ENCODE measurements at places on chromosomes 4 and X.
A peak's percentile ranks its signal among the peaks of the same experiment; 100 is the strongest.

- DNase-seq, result no peak
These were observed 121.9 kb downstream of the DKK2 start for GRCh38 chr4:106914223-106914622.

DNA sequence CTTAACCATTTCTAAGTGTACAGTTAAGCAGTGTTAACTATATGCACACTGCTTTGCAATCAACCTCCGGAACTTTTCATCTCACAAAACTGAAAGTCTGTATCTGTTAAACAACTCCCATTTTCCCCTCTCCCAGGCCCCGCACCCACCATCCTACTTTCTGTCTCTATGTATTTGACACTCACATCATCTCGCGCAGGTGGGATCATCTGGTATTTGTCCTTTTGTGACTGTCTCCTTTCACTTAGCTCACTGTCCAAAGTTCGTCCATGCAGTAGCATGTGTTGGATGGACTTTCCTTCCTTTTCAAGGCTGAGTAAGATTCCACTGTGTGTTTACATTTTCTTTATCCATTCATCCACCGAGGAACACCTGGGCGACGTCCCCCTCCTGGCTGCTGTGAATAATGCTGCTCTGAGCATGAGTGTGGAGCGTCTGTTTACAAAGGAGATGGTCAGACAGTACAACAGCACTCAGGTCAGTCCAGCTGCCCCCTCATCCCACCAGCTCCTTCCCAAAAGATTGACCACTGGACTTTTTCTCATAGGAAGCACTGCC is 39.8 kb downstream of the DCTD start:
- no peak for DNase-seq

- no peak for DNase-seq
These were observed 96.4 kb downstream of the POLA1 start for GRCh38 chrX:24790166-24790565.

DNA sequence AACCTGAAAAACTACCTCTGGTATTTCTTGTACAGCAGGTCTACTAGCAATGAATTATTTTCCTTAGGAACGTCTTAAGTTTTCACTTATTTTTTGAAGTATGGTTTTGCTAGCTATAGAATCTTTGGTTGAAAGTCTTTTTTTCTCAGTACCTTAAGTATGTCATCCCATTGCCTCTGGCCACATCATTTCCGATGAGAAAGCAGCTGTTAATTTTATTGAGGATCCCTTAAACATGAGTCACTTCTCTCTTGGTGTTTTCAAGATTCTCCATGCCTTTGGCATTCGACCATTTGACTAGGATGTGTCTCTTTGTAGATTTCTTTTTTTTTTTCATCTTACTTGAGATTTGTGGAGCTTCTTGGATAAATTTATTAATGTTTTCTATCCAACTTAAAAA is 803.8 kb upstream of the AMOT start:
- DNase-seq, result no peak

GRCh38 chr4:148779771-148780170 is 337.6 kb upstream of the NR3C2 start:
- DNase-seq, result no peak

- no peak for DNase-seq
These were observed 121.5 kb downstream of the PPEF1 start for GRCh38 chrX:18828832-18829404.

- no peak for DNase-seq
These were observed 7.3 kb downstream of the TMEM154 start for GRCh38 chr4:152672206-152673092.

- no peak for DNase-seq
These were observed 25.6 kb downstream of the UCHL1 start for GRCh38 chr4:41282366-41282765.

DNA sequence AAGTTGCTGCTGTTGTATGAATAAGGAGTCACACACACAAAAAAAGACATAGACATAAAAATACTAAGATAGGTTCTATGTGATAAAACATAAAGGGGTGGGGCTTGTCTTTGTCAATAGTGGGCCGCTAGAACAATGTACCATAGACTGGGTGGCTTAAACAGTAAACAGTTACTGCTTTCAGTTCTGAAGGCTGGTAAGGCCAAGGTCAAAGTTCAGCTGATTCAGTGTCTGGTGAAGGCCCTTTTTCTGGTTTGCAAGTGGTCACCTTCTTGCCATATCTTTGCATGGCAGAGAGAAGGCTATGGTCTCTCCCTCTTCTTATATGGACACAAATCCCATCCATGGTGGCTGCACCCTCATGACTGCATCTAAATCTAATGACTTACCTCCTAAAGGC is 1980.7 kb downstream of the PCDH7 start:
- no peak for DNase-seq

- DNase-seq, result no peak
These were observed 911.7 kb upstream of the NDST4 start for GRCh38 chr4:116024954-116025708.

- DNase-seq, result peak; percentile 60
These were observed 56.7 kb downstream of the TSPAN5 start for GRCh38 chr4:98601708-98602107.

DNA sequence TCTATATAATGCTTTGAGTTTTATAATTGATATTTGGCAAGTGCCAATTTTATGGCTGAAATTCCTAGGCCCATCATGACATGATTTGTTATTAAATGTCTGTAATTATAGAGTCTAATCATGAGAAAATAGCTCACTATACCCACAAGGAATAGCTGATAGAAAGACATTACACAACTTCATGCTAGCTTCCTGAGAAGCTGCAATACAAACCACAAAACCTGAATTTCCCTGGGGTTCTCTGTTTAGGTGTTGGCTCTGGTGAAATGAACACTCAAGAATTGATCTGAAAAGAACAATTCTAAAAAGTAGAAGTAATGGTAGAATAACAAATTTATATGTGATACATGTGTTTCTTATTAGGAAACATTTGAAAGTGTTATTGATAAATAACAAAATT is 169.6 kb downstream of the GASK1B start:
- DNase-seq, result no peak

GRCh38 chr4:155914782-155915181 is 11.3 kb downstream of the TDO2 start:
- no peak for DNase-seq

DNA sequence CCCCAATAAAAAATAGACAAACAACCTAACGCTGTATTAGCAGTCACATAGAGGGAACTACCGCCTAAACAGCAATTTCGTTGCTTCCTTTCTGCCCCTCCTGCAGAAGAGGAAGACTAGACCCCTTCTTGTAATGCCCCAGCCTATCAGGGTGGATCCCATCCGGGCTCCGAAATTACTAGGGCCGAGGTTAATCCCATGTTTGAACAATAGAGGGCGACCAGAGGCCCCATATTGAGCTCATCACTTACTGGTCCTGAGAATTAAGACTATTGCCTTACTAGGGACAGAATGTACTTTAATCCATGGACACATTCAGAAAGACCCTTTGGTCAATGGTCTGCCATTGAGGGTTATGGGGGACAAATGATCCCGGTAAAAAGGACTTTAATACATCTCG is 11.8 kb upstream of the ZNF630 start:
- peak; percentile 25 for DNase-seq

- no peak for DNase-seq
These were observed 1.1 kb downstream of the SOWAHB start for GRCh38 chr4:76896614-76897535.

- no peak for DNase-seq
These were observed 514.1 kb downstream of the IL15 start for GRCh38 chr4:142150483-142150882.

DNA sequence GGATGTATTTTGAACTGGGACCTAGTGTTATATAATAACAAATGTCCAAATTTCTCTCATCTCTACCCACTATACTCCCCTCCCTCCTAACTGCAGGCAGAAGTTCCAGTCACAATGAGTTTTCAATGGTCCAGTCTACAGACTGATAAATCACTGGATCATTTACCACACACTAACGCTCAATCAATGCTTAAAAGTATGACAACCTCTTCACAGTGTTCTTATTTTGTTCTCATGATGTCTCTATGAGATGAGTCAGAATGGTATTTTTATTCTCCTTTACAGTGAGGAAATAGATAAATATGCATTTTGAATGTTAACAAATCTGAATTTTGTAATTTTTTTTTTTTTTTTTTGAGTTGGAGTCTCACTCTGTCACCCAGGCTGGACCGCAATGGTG is 83.7 kb upstream of the ETNPPL start:
- no peak for DNase-seq

- DNase-seq, result no peak
These were observed 295.9 kb downstream of the SMARCA1 start for GRCh38 chrX:129227366-129227765.

DNA sequence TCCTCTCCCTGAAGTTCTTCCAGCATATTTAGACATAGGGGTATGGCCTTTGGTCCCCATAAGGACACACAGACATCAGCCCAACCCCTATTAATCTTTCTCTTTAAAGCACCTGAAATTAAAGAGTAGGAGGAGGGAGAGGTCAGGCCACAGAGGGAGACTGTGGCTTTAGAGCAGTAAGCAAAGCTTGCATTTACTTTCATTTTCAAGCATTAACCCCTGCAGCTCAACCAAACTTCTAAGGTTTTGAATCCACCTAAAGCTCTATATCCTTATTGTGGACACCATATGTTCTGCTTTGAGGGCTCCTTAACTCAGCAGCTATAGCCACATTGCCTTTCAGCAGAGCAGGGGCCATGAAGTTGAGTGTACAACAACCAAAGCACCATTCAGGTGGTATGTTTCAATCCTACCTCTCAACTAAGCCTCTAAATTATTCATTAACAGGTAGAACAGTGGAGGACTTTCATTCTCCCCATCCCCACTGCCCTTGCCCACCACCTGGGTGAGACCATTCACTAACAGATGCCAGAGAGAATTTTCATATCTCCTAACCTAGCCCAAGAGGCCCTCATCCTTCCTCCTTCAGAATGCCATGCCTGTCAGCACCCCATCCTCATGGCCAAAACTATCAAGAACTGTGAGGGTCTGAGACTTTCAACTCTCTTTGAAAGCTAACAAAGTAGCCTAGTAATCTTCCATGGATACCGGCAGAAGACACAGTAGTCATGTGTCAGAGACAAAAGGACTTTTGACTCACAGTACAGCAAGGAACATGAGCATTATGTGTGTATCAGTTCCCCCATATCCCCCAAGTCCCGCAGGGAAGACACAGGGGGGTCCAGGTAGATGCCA is 20.8 kb downstream of the LIN54 start:
- DNase-seq, result no peak

DNA sequence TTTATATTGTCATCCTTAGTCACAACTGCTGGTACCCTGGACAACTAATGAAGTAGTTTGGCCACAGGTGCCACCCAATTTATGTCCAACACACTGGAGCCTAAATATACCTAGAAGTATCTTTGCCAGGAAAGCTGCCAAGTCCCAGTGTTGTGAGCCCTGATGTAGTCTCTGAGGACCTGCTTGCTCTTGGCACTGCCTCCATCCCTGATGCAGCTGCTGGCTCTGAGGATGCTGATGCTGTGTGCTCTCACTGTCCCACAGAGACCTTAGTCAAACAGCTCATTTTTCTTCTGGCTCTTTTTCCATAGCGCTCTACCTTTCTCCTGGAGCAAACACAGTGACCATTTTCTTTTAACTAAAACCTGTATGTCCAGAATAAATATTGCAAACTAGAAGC is 1535.4 kb upstream of the ADGRL3 start:
- DNase-seq, result no peak

DNA sequence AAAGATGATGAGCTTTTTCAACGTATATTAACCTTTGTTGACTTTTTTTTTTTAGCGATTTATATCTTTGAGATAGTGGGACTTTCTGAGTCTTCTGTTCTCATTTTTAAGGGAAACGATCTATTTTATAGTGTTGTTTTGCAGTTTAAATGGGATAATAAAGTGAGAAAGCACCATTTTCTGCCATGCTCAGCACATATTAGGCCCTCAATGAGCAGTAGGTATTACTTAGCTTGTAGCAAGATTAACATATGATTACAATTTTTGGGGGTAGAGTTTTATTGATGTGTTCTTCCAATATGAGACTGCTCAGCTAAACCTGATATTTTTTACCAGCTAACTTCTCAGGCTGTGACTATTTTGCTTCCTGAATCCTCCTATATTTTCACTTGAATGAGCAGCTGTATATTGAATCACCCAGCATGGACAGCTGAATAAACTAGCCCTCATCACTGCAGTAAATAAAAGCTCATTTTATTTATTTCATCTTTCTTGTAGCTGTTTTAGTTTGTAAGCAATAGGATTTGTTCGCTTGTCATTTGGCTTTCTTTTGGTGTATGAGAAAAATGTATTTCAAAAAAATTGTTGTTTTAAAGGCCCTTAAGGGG is 43.7 kb downstream of the UGT8 start:
- DNase-seq, result no peak

- DNase-seq, result no peak
These were observed 151.8 kb downstream of the LHFPL1 start for GRCh38 chrX:112527903-112528302.

GRCh38 chrX:100830547-100830946 is 10.4 kb downstream of the CSTF2 start:
- DNase-seq, result no peak

GRCh38 chrX:2463973-2464676 is 36.7 kb downstream of the DHRSX start:
- DNase-seq, result no peak

DNA sequence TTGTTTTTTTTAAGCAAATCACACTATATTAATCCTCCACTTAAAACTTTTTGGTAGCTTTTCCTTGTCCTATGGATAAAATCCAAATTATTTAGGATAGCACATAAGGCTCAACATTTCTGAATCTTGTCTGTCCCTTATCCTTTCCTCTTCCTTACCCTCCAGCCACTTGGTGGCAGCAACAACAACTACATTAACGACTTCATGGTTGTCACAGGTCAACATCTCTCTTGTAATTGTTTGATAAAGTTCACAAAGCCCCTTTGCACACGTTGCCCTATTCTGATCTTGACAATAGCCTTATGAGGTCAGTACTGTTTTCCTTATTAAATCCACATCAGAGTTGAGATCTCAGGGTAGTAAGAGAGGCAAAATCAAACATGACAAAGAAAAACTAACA is 269.0 kb upstream of the PABPC4L start:
- no peak for DNase-seq

DNA sequence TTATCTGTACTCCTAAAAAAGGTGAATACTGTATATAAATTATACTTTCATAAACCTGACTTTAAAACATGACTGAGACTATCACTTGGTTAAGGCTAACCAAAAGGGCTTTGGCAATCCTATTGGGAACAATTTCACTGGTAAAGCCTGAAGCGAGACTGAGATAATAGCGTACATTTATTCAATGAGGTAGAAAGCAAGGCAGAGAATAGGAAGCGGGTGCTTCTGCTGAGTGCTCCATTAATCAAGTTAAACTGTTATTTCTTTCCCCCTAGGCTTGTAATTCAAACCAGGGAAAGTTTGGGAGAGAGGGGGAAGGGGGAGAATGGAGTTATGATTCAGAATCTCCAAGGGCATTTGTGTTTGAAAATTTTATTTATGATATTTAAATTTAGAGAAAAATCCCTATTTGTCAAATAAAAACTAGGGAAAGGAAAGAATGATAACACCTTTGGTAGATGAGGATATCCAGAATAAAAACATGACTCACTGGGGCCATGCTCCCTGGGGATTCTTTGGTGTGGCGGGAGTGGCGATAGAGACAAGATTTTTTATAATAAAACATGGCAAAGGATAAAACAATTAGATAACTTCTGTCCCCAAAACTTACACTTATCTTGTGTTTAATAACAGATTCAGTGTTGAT is 34.6 kb upstream of the SORBS2 start:
- no peak for DNase-seq

- no peak for DNase-seq
These were observed 158.1 kb downstream of the LHFPL1 start for GRCh38 chrX:112521676-112522075.

Data from HFFc6 (cell line).